ENCODE measurements at places on chromosomes 2 and 18. TPM values are rescaled to one million over a fixed set of nuclear protein-coding genes. Genes with fewer than 3 reads are reported as not detected.

- no peak for DNase-seq
Measured at GRCh38 chr2:140185076-140185475, 1404.9 kb upstream of the NXPH2 start.

DNA sequence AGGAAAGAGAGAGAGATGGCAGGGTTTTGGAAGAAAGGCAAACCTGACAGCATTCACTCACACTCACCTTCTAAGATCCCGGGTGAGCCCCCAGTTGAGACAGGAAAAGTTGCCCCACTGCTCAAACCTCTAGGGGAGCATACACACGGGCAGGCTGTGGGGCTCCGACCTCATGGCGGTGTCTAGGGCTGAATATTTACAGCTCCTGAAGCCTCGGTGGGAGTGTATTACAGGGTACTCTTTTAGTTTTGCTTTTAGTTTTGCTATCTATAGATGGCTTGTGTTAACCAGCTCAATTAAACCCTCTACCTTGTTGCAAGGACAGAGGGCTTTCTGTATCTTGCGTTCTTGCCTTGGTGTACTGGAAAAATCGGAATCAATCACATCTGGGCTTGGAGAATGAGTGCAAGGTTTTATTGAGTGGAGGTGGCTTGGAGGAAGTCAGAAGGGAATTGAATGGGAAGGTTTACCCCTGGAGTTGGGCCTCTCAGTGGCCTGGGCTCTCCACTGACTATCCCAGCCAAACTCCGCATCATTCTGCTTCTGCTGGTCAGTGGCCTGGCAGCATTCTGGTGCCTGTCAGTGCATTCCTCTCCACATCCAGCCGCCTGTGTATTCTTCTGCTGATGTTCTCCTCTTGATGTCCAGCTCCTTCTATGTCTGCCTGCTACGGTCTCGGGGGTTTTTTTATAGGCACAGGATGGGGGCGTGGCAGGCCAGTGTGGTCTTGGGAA lies 10.1 kb upstream of the IFIH1 start:
- no peak for DNase-seq

- no peak for DNase-seq
Measured at GRCh38 chr2:227337442-227337841, 12.4 kb downstream of the MFF start.

- peak; percentile 49 for DNase-seq
Measured at GRCh38 chr2:56132138-56132537, 51.7 kb upstream of the CCDC85A start.

GRCh38 chr2:74814102-74814501 lies 19.8 kb upstream of the HK2 start:
- DNase-seq, result no peak

GRCh38 chr2:215565897-215566296 lies 130.0 kb upstream of the FN1 start:
- DNase-seq, result no peak

- no peak for DNase-seq
Measured at GRCh38 chr2:197998702-197999101, 194.3 kb downstream of the PLCL1 start.

The DCTN1 gene
- polyA plus RNA-seq, result 146 TPM

DNA sequence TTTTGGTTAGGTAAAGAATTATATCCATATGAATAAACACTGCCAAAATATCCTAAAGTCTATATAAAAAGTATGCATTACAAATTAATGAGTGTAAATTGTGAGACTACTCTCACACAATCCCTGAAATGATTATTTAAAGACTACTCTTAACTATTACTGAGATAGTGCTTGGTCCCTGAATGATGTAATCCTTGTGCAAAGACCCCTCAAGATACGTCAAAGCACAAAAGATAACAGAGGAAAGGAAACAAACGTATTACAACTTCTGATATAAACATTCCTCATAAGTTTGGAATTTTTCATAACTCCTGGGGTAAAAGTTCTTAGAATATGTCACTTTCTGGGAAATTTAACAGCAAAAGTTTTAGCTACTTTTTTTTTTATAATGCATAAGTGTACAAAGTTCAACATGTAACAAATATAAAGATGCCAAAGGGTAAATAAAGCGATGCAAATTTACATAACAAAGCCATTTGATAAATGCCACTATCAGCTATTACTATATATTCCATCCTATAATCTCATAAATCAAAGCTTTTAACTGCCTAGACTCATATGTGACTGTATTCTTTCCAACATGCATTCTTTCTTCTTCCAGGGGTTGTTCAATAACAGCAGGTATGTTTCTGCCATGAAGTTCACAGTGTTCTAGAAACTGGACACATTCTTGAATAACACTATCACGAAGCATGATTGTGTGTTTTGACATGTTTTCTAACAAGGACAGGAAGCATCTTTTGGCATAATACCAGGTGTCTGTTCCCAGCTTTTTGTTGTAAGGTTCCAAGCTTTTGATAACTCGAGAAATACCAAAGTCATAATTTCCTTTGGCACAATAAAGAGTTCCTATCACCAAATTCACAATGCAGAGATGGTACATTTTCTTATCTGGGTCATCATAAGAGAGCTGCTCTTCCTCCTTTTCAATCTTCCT lies 158.0 kb downstream of the AGPS start:
- no peak for DNase-seq

GRCh38 chr2:5479265-5479928 lies 212.8 kb upstream of the SOX11 start:
- no peak for DNase-seq

The DNAJB2 gene
- 96.2 TPM for polyA plus RNA-seq

DNA sequence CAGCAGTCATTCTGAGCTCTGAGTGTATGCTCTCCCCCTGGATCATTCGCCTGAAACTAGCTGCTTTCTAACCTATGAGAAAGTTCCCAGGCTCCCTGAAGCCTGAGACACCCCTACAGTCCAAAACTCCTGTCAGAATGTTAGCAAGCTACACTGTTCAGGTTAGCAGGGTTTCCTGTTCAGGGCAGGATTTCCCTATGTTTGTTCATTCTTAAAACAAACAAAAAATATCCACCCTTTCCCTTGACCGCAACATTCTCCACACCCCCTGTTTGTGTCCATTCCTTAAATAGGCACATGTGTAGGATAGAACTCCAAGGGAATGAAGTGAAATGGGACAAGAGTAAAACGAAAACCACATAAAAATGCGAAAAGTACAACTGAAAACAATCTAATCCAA lies 83.1 kb downstream of the KLF7 start:
- DNase-seq, result no peak

DNA sequence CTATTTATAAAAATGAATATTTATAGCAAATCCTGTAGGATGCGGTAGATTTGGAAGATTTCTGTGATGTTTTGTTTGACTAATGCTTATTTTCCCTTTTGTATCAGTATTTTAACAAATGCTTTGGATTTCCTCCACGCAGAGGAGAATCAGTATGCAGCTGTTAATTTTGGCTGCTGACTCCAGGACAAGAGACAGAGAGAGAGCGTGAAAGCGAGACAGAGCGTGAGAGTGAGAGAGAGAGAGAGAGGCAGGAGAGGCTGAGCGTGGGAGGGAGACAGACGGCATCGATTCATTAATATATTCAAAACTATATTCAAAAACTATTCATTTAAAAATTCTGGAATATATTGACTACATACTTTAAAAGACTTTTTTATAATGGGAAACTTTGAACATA lies 62.5 kb downstream of the RRM2 start:
- DNase-seq, result peak; percentile 55

GRCh38 chr2:156317631-156318030 lies 14.9 kb downstream of the NR4A2 start:
- no peak for DNase-seq

The CHST9 gene
- polyA plus RNA-seq, result not detected

GRCh38 chr2:216144372-216144771 lies 35.2 kb downstream of the XRCC5 start:
- DNase-seq, result no peak

DNA sequence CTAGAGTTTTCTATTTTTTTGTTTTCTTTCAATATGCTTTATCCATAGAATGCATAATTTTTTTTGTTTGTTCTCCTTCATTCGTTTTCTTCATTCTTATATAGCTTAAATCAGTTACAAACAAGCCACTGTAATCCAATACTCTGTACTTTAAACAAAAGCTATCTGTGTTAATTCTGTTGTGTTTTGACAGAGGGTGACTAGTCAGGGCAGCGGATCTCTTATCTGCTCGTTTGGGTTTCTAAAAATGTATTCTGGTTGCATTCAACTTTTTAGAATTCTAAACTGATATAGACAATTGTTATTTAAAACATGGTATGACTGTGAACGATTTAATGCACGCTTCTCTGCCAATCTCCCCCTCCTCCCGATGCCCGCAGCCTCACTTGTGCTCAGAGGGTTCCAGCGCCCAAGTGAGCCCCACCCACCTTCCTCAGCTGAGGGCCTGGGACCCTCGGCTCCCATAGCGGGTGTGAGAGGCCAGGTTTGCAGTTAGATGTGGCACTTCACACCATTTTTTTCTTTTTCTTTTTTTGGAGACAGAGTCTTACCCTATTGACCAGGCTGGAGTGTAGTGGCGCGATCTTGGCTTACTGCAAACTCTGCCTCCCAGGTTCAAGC lies 44.1 kb downstream of the NCK2 start:
- no peak for DNase-seq

- DNase-seq, result no peak
Measured at GRCh38 chr2:26013668-26014067, 20.2 kb upstream of the RAB10 start.

DNA sequence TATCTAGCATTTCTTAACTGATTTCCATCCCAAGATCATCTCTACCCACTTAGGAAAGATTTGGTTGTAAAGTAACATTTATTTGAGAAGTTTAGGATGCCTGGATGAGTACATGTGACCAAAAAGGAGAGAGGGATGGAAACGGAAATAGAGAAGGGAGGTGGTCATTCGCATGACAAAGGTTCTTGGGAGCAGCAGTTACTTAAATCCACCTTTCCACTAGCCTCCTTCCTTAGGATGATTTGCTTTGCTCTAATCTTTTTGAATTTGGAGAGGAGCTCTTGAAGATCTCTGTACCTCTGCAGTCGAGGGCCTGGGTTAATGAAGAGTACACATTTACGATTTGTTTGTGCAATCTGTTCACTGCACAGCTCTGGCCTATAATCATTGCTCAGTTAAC lies 623.5 kb downstream of the EPHA4 start:
- DNase-seq, result no peak

DNA sequence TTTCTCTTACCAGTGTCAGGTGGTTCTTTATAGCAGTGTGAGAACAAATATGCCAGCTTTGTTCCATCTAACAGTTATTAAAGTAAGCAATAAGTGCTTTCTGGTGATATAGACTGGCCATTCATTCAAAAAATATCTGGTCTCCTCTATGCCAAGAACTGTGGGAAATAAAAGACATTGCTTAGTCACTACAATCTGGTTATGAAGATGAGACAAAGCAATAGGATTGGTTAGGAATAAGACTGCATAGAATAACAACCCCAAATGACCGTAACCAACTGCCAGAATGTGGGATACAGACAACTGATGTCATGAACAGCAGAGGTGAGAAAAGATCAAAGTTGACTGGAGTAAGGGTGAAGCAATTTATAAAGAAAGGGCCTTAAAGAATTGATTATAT lies 83.8 kb downstream of the MBD2 start:
- no peak for DNase-seq

DNA sequence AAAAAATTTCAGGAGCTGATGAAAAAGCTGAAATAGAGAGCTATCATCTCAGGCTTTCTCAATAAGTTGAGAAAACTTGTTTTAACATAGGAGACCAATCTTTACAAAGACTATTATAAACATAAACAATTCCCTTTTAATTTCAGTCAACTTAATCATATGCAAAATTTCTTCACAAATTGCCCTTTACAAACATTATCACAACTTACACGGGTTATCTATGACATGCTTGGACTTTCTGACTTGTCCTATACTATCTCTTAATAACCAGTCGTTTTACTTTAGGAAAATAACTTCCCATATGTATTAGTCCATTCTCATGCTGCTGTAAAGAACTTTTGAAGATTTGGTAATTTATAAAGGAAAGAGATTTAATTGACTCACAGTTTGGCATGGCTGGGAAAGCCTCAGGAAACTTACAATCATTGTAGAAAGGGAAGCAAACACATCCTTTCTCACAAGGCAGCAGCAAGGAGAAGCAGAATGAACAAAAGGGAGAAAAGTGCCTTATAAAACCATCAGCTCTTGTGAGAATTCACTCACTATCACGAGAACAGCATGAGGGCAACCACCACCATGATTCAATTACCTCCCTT lies 1583.7 kb upstream of the CELF4 start:
- DNase-seq, result no peak

GRCh38 chr2:71462641-71463341 lies 9.4 kb downstream of the DYSF start:
- DNase-seq, result no peak

- DNase-seq, result no peak
Measured at GRCh38 chr2:9385841-9386240, 37.5 kb downstream of the ITGB1BP1 start.

- DNase-seq, result no peak
Measured at GRCh38 chr18:76948345-76948744, 126.0 kb downstream of the ZNF236 start.

GRCh38 chr2:162929571-162929970 lies 91.0 kb upstream of the KCNH7 start:
- no peak for DNase-seq

The FAM237A gene
- not detected for polyA plus RNA-seq

GRCh38 chr2:137769406-137769805 lies 194.9 kb upstream of the HNMT start:
- DNase-seq, result no peak

GRCh38 chr2:151476287-151476686 lies 66.6 kb downstream of the RIF1 start:
- no peak for DNase-seq

GRCh38 chr2:124024561-124025170 lies 421 bp upstream of the CNTNAP5 start:
- DNase-seq, result no peak

The TCF7L1 gene
- polyA plus RNA-seq, result 40.8 TPM

DNA sequence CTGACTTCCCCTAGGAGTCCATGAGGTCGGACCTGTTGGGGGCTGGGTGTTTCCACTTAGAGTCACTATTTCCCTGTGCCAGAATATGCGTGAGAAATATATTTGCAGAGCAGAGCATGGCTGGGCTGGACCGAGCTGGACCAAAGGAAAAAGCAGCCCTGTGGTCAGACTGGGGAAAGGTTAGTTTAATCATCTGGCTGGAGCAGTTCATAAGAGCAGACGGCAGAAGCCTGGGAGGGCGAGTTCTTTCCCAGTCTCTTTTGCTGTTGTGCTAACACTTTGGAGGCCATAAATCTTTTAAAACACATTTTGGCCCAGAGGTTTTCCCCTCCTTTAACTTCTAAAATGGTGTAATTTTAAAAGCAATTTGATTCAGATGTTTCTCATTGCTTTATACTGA lies 66.5 kb downstream of the GLI2 start:
- peak; percentile 64 for DNase-seq

GRCh38 chr2:60518567-60518966 lies 34.9 kb downstream of the BCL11A start:
- DNase-seq, result no peak

The XPO1 gene
- 154 TPM for polyA plus RNA-seq

The ABCB11 gene
- polyA plus RNA-seq, result 0.04 TPM
